ENCODE measurements at places on chromosomes 7 and 10.
A peak's percentile ranks its signal among the peaks of the same experiment; 100 is the strongest.

DNA sequence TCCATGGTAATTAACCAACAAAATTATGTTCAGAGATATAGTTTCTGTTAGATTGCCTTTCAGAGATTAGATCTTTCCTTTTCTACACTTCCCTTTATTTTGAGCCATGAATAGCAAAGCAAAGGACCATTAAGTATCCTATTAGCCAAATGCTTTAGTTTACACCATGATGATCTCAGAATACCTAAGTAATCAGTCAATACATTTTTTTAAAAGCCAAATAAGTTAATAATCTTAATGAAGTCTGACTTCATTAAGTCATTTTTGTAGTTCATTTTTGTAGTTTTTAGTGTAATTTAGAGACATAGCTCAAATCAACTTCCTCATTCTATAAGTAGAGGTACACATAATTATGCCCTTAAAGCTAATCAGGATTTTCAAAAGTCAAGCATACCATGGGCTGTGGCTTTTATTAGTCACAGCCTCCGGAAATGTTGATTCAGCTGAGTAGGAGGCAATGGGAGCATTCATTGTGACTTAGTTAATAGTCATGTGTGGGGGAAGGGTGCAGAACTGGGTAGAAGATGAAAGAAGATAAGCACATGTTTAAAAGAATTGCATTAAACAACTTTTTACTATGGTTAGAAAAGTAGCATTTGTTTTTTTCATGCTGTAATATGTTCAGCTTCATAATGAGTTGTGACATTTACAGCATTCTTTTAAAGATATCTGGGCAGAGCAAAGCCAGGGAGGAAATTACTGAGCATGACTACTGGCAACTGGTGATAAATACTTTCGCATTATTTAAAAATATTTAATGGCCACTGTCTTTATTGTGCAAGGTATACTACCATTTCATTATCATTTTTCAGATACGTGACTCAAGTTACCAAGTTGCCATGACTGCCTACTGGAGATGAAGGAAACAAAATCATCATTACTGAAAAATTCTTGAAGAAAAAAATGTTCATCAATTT is 57.3 kb upstream of the CCDC71L start:
- no peak for DNase-seq

DNA sequence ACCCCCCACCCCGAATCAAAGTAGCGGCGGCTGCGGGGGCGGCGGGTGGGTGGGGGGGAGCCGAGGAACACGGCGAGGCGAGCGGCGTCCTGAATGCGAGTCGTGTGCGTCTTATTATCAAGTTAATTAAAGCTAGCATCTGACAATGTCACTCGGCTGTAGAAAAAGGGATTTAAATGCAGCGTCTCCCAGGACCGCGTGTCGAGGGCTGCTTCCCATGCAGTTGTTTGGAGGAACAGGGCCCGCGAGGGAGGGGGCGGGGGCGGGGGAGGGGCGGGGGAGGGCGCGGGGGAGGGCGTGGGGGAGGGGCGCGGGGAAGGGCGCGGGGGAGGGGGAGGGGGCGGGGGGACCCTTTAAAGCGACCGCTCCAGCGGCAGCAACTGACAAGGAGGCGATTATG is 2.7 kb upstream of the UNCX start:
- DNase-seq: peak; percentile 39

DNA sequence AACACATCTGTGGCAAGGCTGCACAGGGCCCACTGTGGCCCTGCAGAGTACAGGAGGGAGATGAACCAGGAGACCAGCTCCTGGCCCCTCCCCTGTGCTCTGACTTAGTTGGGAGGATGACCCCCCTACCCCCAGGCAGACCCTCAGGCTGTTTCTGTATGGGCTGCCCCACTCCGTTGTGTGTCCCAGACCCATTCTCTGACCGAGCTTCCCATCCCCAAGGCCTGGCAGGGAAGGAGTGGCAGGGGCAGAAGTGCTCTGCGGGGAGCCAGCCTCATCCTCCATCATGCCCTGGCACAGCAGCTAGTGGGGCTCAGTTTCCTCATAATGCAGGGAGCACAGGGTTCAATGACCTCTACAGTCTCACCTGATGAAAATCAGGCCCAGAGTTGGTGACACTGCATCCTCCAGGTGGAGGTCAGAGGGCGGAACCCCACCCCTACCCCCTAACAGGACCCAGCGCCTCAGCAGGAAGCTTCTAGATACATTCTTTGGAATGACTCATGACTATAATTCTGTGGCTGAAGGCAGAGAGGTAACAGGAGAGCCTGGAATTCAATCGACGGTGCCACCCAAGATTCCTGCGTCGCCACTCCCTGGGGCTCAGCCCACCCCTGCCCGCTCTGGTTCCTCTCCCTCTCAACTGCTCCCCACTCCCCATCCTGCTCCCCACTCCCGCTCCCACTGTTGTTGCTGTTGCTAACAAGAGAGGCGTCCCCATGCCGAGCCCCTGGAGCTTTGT is 18.2 kb downstream of the PODXL start:
- no peak for DNase-seq

- DNase-seq: no peak
Measured at GRCh38 chr10:131179361-131179760, 132.2 kb downstream of the TCERG1L start.

DNA sequence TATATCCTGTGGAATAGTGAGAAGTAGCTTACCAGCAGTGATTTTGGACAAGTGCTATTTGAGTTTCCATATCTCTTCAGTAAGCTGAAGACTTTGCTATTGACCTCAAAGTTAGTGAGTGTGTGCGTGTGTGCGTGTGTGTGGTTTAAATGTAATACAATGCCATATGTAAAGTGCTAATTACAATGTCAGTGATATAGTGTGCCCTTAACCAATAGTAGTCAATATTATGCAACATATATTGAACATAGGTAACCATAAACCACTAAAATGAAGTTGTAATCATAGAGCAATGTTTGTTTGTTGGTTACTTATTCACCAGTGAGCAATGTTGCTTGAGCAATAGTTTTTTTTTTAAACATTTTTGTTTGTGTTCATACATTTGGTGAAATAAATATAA is 309.4 kb downstream of the NXPH1 start:
- DNase-seq: no peak

GRCh38 chr10:110192552-110192951 is 14.9 kb upstream of the MXI1 start:
- no peak for DNase-seq

- no peak for DNase-seq
Measured at GRCh38 chr7:24769851-24770250, 12.6 kb upstream of the GSDME start.

GRCh38 chr10:19922236-19922963 is 106.2 kb downstream of the PLXDC2 start:
- DNase-seq: no peak

DNA sequence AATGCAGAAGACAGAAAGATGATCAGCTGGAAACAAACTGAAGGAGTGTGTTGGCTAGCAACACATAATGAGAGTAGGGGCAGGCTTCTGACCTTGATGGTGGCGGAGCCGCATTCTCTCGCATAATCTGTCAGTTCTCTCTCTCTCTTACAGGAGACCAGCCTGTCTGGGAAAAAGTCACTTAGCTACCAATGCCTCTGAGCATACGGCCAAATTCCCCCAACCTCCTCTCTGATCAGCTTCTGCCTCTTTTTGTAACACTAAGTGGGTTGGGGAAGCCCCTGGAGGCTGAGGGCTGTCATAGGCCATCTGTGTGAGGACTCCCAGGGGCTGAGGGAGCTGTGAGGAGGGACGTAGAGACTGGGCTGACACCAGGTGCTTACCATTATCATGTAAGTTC is 104.6 kb downstream of the HIPK2 start:
- DNase-seq: peak; percentile 81

GRCh38 chr10:27558612-27559020 is 54.5 kb downstream of the RAB18 start:
- no peak for DNase-seq

- no peak for DNase-seq
Measured at GRCh38 chr7:536231-536630, 16.6 kb upstream of the PDGFA start.

DNA sequence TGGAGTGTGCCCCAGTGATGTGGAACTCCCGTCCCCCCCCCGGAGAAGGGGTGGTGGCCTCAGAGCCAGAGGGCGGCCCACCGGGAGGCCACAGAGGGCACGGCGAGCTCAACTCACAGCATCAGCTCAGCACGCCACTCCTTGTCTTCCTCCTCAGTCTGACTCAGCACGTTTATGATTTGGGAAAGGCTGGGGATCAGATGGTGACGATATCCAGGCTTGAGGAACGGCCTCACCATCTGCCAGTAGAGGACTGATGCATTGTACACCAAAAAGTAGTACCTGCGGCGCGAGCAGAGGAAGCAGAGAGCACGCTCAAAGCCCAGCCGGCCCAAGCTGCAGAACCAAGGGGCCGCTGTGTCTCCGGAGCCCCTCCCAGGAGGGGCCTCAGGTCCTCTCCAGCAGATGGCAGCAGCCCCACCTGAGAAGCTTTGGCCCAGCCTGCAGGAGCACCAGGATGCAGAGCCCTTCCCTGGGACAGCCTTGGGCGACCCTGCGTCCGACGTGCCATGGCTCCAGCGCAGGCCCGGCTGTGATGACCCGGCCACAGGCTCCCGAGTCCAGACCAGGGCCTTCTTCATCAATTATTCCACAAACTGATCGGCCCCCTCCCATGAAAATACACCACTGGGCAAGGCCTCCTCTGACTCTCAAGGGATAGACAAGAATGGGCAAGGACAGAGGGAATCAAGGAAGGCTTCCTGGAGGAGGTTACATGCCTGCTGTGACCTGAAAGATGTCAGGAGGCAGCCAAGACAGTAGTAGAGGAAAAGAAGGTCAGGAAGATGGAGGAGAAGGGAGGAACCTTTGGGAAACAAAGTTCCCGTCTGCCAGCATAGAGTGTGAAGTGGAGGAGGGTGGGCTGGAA is 3.7 kb downstream of the CFAP46 start:
- DNase-seq: peak; percentile 81

DNA sequence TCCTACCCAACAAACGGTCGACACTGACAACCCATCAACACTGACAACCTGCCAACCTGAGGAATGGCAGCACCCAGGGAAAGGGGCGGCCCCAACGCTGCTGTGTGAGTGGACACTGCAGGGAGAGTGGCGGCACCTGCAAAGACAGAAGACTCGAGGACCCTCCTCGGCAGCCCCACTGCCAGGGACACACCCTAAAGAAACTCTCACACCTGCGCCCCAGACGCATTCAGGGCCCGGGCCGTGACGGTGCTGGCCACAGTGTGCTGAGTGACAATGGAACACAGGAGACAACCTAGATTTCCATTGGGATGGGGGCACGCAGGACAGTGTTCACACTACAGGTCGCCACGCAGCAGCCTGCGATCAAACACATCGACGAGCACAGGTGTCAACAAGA is 3.6 kb downstream of the CAMK2B start:
- no peak for DNase-seq

GRCh38 chr10:22856444-22857074 is 71.3 kb upstream of the ARMC3 start:
- DNase-seq: no peak

- DNase-seq: no peak
Measured at GRCh38 chr7:37590824-37591223, 92.7 kb upstream of the GPR141 start.

DNA sequence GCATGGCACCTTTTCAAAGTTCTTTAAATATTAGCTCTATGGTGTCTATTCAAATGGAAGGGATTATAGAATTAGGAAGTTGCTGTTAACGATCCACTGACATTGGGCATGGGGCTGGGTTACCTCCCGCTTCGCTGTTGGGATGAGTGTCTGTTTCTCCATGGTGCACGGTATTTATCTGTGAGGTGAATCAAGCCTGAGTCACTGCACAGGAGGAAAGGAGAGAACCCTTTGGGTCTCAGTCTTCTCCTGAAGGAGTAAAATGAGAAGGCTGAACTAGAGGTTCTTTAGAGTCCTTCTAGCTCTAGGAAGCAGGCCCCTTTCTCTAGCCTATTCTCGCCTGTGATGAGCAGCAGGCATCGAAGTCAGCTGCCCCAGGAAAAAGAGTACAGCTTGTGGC is 7.3 kb downstream of the JCAD start:
- DNase-seq: no peak

DNA sequence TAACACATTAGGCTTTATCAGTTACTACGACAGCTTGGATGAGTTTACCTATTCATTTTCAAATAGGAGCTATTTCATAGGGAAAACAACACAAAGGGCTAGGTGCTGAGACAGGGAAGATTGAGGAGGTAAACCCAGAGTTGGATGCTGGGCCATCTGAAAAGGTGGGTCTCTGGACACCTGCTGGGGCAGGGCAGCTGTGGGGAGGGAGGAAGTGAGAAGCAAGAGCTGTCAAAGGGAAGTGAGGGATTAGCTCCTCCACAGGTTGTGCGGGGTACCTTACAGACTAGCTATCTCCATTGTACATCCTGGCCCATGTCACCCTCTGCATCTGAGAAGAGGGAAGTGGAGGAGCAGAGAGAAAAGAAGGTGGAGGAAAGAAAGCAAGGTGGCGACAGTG is 48.9 kb downstream of the BLNK start:
- DNase-seq: no peak

GRCh38 chr7:50653126-50653864 is 88.1 kb upstream of the DDC start:
- DNase-seq: no peak

- no peak for DNase-seq
Measured at GRCh38 chr7:26995666-26996065, 100.1 kb downstream of the HOXA1 start.

DNA sequence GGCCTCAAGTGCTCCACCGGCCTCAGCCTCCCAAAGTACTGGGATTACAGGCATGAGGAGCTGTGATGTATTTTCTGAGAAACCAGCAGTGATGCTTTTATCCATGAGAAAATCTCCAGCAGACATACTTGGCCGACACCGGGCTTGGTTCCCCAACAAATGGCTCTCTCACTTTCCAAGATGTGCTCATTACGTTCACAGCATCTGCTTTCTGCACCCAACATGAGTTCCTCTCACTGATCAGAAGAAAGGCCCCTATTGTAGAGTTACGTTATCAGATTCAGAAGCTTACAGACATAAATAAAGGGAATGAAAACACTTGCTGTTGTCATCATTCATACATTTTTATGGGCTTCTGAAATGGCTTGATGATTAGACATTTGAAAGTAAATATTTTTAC is 95.0 kb downstream of the CALD1 start:
- DNase-seq: no peak

- DNase-seq: no peak
Measured at GRCh38 chr10:70634011-70634410, 31.5 kb upstream of the PRF1 start.

DNA sequence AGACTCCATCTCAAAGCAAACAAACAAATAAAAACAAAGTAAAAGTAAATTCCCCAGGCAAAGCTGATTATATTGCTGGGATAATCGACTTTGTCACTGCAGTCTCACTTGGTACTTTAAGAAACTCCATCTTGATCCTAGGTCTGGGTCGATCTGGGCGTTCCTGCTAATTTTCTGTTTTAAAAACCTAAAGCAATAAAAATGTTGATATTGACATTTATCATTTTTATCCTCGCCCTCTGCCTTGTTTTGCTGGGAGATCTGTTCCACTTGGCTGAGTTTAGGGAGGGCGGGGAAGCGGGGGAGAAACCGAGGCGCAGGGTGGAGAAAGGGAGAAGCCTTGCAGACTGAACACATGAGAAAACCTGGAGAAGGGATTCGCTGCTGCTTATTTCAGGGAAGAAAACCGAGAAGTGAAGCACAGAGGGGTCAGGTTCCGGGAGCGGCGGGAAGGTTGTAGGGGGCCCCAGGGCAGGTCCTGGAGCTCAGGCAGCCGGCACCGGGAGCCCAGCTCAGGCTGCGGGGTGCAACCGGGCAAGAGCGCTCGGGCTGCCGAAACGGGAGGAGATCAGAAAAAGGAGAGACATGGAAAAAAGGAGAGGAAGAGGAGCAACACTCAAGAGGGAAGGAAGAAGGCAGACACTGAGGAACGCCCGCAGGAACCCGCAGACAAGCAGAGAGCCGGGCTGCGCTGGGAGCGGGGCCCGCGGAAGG is 27.3 kb upstream of the KMT2C start:
- peak; percentile 93 for DNase-seq

All from NCI-H2171 treated with DMSO at 0.1 percent for 48 hours (cell line).